ENCODE measurements at places on chromosomes 4 and X.

DNA sequence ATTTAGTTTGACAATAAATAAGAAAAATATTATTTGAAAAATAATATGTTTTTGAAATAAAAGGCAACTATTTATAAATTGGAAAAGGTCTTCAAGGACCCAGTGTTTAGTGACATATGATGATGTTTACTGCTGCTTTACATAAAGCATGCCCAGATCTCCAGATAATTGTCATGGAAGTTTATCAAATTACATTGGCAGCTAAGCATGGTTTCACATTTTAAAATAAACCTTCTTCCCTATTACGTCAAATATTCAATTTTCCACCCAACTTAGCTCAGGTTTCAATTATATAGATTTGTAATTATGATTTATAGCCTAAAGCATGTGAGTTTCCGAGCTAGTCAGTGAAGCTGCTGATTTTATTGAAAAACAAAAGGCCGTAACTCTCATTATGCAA, 417.2 kb downstream of the CFAP47 start:
- no peak for DNase-seq

DNA sequence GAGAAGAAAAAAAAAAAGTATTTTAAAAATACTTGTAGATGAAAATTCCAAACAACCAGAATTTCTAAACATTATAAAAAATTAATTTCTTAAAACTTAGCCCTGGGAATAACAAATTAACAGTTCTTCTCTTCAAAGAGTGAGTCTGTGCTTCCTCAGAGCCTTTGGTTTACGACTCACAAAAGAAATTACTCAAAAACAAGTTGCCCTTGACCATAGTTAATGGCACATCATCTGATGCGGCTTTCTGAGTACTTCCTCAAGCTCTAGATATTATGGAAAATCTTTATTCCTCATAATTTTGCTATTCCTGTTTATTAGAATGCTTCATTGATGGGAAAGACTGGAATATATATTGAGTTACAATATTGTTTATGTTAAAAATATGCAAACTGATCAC, 23.7 kb downstream of the TAPT1 start:
- DNase-seq: no peak

DNA sequence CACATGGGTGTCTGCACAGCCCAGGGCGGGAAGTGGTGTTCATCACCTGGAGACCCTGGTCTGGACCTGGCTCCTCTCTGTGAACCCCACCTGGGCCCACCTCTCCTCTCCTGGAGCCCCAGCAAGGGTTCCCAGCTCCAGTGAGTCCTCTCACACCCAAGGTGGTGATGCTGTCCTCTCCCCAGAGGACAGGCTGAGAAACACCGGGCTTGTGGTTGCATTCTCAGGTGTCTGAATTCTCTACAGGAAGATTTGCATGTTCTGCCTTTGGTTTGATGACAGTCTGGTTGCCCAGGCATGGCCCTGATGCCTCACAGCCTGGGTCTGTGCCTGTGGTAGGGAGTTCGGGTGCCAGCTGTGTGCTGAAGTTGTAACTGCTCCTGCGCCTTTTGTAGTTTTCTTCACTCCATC, 3.8 kb downstream of the MAEA start:
- DNase-seq: no peak

DNA sequence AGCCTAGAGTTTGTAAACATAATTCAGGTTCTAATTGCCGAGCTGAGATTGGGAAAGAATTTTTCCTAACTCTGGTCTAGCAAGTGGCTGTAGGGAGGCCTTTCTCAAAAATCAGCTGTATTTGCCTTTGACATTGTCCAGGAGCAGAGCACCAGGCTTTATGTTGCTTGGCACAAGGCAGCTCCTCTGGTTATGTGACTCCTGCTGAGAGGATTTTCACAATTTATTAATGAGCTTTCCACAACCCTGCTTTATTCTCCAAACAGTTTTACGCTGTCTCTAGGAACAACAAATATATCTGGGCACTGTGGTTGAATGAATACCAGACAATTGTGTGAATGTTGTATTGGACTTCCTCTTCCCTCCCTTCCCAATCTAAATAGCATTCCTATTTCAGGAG, 14.9 kb downstream of the LSM6 start:
- no peak for DNase-seq

DNA sequence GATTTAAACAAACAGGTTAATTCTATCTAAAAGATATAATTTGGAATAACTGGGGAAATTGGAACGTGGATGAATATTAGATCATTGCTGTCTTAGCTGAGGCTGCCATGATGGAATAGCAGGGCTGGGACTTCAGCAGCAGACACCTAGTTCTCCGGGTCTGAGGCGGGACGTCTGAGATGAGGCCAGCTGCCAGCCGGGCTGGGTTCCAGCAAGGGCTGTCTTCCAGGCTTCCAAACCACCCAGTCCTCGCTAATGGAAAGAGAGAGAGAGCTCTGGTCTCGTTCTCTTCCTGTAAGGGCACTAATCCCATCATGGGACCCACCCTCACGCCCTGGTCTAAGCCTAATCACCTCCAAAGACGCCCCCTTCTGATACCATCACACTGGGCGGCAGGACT, 85.7 kb downstream of the ADRA2C start:
- no peak for DNase-seq

Data from mesothelial cell of epicardium (in vitro differentiated cells).